ENCODE measurements at places on chromosomes 12 and 14. TPM values are rescaled to one million over a fixed set of nuclear protein-coding genes. Genes with fewer than 3 reads are reported as not detected.

GRCh38 chr14:73245480-73246325, 8.4 kb downstream of the PAPLN start:
- DNase-seq = peak; percentile 57

DNA sequence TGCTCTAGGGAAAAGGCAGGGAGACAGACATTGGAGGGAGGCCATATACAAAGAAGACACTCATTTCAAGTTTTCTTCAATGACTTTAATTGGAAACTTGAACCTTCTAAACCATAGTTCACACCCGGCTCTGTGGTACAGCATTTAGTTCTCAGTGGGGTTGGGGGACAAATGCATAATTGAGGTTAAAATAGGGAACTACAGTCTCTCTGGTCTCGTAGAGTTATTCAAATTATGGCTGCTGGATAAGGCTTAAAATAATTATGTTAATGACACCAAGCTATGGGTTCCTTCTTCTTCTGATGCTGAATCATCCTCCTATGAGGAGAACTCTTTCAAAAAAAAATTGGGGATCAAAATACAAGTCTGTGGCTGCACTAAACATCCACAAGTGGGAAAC, 3.8 kb upstream of the RPAP3 start:
- no peak for DNase-seq

DNA sequence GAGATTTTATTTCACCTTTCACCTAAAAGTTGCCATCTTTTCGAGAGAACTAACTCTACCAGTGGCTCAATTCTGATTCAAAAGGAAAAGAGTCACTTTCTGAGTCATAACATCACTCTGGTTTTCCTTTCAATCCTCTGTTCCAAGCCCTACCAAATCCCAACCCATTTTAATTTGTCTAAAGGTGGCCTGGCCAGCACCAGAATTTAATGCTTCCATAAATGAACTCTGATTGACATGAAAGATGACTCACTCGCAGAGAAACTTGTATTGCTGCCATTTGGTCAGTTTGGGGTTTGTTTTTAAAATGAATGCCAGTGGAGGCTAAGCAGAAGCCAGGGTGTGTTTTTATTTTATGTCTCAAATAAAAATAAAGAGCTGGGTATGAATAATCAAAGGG, 117.4 kb upstream of the SOX5 start:
- DNase-seq = peak; percentile 2

GRCh38 chr12:113643177-113643974, 171.7 kb upstream of the LHX5 start:
- DNase-seq = no peak

GRCh38 chr14:77844802-77845201, 44.9 kb downstream of the ADCK1 start:
- no peak for DNase-seq

DNA sequence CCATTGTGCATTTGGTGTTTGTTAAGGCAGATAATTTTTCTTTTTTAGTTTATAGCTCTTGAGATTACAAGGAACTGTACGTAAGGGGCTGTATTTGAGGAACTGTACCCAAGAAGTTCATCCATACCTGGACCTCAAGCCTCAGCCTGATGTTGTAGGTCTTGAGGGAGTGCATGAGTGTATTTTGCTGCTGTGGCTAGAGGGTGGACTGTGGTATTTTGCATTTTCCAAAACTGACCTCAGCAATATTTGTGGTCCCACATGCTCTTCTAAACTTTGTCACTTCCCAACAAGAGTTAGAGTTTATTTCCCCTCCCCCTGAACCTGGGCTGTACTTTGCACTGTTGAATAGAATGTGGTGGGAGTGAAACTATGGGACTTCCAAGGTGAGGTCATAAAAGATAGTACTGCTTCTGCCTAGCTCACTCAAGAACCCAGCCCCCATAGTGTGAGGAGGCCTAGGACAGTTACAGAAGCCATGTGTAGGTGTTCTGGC, 42.2 kb upstream of the FBXO33 start:
- DNase-seq = no peak

DNA sequence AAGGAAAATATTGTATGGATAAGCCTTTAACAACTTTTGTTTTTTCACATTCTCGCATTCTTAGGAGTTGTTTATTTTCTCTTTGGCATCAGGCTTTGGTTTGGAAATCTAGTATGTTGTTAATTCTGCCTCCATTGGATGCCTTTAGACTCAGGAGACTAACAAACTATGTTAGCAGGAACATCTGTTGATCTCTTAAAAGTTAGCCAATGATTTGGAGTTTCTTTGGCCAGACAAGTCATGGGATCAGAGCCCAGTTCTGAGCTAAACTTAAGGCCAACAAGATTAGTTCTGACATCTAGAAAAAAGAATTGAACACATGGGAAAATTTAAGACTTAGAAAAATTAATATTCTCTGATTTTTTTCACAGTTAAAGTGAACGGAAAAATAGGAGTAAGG, 35.3 kb upstream of the STRAP start:
- DNase-seq = no peak

RHOF gene
- total RNA-seq = 6.2 TPM

DLK1 gene
- total RNA-seq = not detected

- DNase-seq = no peak
Measured at GRCh38 chr12:152440-152839, 61.5 kb downstream of the SLC6A12 start.

CRIP1 gene
- 0.59 TPM for total RNA-seq

- peak; percentile 66 for DNase-seq
Measured at GRCh38 chr12:3491938-3492792, 1.2 kb downstream of the PRMT8 start.

- no peak for DNase-seq
Measured at GRCh38 chr12:122984612-122985337, 4.3 kb downstream of the ARL6IP4 start.

- DNase-seq = no peak
Measured at GRCh38 chr12:12378616-12379015, 21.7 kb downstream of the BORCS5 start.

ANKRD33 gene
- not detected for total RNA-seq

DNA sequence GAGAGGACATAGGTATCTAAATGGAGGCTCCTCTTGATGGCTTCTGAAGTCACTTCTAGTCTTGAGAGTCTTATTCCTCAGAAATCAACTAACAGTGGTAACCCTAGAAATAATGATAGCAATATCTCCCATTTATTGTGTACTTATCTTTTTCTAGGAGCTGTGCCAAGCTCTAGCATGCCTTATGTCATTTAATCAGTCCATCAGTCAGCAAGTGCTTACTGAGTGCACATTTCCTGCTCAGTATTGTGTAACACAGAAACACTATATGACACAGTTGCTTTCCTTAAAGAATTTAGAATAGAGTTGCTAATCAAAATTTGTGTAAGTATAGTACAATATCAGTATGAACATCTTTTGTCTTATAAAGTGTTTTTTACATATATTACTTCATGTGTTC, 36.6 kb downstream of the KRT76 start:
- DNase-seq = no peak

- DNase-seq = no peak
Measured at GRCh38 chr12:50362671-50363070, 33.7 kb downstream of the FAM186A start.

DNA sequence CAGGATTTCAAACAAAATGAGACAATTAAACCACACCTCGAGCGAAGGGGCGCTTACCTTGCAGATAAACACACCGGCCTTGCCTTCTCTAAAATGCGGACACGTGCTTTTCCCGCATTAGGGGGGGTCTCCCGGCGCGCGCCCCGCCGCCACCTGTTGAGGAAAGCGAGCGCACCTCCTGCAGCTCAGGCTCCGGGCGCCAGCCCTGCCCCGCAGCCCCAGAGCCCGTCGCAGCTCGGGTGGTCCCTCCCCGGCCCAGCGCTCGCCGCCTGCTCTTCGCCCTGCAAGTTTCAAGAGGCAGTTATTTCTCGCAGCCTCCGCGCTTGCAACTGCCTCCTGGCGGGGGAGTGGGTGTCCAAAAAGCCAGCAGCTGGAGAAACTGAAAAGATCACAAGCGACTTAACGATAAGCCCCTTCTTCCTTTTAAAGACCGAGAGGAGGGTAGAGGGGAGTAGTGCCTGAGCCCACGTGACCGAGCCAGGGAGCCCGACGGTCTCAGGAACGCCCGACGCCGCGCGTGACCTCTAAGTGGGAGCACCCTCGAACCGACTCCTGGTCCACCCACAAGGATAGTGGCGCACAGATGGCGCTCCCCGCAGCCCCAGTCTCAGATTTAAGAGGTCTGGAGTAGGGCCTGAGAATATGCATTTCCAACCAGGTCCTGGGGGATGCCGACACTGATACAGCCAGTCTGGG, at the start of gene ESR2:
Gene ESR2 (minus strand): TSS at position 396 of the 696 bp plus-strand sequence. CDS start 11,386 bp downstream, outside the sequence.
- no peak for DNase-seq

- no peak for DNase-seq
Measured at GRCh38 chr12:10736463-10736862, 13.3 kb upstream of the YBX3 start.

CLEC4C gene
- total RNA-seq = not detected

CLEC4E gene
- total RNA-seq = not detected

SYNDIG1L gene
- total RNA-seq = not detected

Measured in mammary epithelial cell (primary cell).